ENCODE measurements at places on chromosomes 11 and 22.

- no peak for DNase-seq
These were observed 29.9 kb upstream of the GRAMD4 start for GRCh38 chr22:46590334-46590733.

- DNase-seq: no peak
These were observed 30.9 kb downstream of the OR4D9 start for GRCh38 chr11:59542142-59542810.

DNA sequence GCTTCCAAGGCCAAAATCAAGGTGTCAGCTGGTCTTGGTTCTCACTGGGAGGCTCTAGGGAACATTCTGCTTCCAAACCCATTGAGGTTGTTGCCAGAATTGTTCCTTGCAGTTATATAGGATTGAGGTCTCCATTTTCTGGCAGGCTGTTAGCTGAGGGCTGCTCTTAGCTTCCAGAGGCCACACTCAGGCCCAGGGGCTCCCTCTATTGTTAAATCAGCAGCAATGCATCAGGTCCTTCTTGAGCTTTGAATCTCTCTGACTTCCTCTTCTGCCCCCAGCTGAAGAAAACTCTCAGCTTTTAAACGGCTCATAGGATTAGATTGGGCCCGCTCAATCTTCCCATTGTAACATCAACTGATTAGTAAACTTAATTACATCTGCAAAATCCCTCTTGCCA is 39.3 kb upstream of the BSX start:
- DNase-seq: no peak

GRCh38 chr11:6260207-6260726 is 629 bp downstream of the CCKBR start:
- DNase-seq: no peak

DNA sequence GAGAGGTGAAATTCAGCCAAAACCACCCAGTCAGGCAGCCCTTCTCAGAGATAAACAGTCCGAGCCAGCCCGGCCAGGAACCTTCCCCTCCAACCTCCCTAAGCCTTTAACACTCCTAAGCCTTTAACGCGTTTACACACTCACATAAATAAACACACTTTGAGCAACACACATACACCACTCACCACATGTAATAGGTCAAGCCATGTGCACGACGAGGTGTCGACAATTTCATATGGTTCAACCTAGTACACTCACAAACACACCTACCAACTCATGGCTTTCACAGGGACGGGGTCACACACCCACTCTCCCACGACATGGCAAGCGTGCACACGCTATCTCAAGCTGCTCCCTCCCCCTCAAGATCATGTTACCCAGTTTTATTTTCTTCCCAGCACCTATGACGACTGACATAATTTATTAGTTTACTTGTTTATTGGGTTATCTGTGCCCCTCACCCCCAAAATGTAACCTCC is 15.5 kb downstream of the SLC43A1 start:
- no peak for DNase-seq

GRCh38 chr22:29587938-29588699 is 7.2 kb upstream of the NIPSNAP1 start:
- no peak for DNase-seq

- DNase-seq: no peak
These were observed 141.0 kb downstream of the SOX6 start for GRCh38 chr11:16215352-16215751.

DNA sequence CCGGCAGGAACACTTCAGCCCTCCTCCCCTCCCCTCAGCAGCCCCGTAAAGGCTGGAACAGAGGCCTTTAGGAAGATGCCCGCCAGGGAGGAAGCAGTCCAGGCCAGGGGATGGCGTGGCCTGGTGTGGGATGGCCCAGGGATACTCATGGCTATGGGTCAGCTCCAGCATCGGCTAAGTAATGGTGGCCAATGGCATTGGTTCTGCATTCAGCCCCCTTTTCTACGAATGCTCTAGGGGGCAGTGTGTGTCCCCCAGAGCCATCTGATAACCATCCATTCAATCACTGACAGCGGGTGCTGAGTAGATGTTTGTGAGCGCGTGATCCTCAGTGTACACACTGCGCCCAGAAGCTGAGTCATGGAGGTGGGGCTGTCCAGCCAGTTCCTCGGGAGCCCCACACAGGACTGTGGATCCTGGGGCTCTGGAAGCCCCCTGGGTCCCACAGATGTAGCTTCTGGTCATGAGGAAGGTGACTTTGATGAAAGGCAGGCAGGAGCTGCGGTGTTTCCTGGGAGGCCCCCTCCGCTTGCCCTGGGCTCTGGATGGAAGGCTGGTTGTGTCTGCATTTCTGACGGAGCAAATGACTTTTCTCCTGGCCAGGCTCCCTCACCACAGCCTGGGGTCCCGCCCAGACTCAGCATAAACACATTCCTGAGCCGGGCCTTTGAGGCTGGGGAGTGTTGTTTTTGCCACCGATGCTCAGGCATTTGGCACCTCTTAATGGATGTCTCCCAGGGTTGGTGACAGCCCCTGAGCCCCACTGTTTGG is 46.5 kb downstream of the FBLN1 start:
- DNase-seq: no peak

GRCh38 chr22:43567691-43568324 is 156.0 kb downstream of the MPPED1 start:
- no peak for DNase-seq

DNA sequence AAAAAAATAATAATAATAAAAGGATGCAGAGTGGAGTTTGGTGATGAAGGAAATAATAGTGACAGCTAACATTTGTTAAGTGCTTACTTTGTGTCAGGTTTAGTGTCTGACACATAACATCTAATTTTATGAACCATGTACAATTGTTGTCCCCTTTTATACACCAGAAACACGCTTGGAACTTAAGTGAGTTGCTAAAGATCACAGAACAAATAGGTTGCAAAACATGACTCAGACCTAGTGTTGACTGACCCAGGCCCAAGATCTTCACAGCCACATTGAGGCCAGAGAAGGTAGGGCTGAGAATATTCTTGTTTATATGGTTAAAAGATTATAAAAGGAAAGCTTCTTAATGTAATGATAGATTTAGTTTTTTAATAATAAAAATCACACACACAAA is 25.6 kb upstream of the TMEM135 start:
- DNase-seq: no peak

DNA sequence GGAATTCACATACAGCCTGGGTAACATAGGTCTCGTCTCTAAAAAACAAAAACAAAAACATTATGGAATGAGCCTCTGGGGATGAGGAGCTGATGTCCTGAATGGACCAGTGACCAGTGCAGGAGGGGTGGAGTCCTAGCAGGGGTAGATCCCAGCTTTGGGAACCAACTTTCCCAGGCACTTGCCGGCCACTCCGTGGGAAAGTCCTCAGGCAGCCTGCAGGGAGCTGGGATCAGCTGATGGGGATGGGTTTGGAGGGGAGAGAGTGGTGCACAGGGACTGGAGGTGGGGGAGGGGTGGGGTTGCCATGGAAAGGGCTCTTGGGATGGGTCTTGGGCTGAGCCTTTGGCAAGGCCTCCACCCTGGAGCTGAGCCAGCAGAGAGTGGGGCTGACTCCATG is 19.1 kb downstream of the MGAT3 start:
- DNase-seq: no peak

- DNase-seq: no peak
These were observed 348.6 kb upstream of the ANO3 start for GRCh38 chr11:25983280-25983679.

GRCh38 chr11:111417766-111418435 is 38.8 kb upstream of the POU2AF1 start:
- DNase-seq: no peak

DNA sequence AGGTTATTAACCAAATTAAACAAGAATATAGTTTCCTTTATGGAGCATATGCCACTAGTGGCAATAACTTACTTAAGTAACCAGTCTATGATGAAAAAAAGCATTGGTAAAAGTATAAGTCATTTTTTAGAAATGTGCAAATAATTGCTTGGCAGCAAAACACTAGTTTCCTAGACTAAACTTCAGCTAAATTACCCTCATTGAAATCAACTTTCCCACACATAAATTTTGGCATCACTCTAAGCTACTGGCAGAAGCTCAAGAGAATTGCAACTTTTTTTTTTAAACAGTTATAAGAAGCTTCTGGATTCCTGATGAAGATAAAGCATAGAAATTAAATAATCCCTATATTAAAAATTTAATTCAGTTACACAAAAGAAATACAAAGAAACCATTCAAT is 12.5 kb downstream of the CCDC34 start:
- no peak for DNase-seq

DNA sequence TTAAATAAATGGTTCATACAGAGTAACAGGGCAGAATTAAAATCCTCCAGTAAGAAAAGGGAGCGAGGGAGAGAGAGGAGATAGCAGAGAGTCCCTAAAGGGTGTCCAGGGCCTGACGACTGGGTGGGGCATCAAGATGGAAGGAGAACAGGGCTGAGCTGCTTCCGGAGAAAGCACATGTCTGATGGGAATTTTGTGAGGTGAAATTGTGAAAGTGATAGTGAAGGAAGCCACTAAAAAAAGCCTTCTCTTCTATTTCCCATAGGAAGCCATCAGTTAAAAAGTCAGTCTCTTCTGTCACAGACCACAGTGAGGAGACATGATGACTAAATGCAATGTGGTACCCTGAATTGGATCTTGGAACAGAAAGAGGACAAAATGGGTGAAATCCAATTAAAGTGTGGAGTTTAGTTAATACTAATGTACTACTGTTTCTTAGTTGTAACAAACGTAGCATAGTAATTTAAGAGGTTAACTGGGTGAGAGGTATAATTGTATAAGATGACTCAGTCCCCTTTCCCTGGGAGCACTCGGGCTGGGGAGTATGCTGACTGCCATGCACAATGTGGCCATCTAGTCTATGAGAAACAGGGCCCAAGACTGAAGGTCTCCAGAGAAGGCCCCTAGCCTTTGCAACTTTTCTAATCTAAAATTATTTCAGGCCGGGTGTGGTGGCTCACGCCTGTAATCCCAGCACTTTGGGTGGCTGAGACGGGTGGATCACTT is 29.5 kb upstream of the FCHSD2 start:
- no peak for DNase-seq

DNA sequence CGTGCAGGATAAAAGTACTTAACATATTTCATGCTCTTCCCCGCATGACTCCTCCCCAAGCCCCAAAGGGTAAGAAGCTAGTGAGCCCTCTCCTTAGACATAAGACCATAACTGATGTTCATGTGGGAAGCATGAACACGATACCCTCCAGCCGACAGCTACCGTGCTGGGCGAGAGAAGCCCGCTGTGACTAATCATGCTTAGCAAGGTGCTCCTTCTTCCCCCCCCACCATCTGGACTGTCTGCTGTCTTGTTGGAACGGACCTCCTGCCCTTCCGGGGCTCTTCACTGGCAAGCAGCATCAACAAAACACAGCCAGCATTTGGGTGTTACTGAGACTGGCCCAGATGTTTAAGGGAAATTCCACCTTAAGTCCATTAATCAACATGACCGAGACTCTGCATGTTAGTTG is 200.6 kb downstream of the DBX1 start:
- DNase-seq: no peak

- no peak for DNase-seq
These were observed 2.4 kb downstream of the FADS1 start for GRCh38 chr11:61814247-61814957.

- peak; percentile 27 for DNase-seq
These were observed 59.2 kb downstream of the MED15 start for GRCh38 chr22:20566420-20567260.

- DNase-seq: no peak
These were observed 1310.3 kb downstream of the BRD1 start for GRCh38 chr22:48517039-48518030.

GRCh38 chr11:129141748-129142523 is 50.2 kb downstream of the ARHGAP32 start:
- DNase-seq: no peak

- no peak for DNase-seq
These were observed 8.0 kb downstream of the TMEM86A start for GRCh38 chr11:18706330-18707243.

DNA sequence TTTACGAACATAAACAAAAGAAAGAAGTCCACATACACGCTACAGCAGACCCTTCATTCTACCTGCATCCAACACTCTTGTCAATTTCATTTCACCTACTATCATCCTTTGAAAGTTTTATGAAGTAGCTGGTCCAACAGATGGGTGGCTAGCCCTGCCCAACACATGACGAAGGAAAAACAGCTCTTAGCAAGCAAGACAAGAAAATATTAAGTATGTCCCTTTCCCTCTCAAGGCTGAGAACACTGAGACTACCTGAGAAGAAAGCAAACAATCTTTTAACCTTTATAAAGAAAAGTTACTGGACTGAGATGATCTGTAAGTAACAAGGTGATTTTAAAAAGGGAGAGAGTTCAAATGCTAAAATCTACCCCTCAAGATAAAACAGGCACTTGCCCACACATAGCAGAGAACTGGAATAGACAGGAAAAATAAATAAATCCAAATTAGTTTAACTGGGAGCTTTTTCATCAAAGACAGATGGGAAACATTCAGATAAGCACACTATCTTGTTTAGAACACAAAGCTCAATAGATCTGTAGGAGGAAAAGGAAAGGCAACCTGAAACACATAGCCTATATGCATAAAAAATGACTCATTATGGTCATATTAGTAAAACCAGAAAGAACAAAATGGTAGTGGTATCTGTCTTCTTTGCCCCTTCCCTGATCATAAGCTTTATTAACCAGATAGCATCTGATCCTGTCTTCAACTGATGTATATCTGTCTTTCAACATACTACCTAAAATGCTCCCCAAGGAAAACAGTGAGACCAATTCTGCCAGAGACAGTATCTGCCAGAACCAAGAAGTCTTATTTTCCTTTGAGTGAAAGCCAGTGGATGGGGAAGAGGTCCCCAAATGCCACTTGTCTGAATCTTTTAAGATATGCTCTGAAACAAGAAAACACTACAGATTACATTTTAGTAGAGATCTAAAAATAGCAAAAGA is 104.3 kb downstream of the MRTFA start:
- DNase-seq: no peak

DNA sequence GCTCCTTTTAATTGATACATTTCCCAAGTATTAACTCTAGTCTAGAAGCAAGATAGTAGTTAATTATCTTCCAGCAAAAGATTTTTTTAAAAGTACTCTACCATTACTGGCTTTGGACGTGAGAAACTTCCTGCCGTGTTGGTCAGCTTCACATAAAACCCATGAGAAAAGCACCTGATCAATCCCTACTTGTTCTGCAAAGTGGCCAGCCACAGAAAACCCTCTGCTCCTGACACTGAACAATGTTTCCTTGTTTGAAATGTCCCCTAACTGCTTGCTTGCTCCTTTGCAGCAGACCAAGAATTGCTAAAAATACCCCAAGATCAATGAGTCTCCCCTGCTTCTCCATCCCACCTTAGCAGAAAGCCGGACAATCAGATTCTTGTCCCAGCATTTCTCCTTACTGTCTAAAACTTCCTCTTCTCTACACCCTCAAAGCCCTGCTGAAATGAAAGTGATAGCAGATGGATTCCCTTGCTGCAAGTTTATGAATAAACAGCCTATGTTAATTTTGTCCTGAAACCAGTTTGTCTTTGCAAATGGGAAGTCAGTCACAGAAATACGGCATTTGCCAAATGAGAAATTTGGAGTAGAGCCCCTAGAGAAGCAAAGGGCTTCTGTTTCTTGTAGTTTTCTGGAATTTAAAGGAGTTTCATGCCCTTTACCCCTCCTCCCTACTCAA is 207.1 kb upstream of the ARHGAP20 start:
- no peak for DNase-seq

DNA sequence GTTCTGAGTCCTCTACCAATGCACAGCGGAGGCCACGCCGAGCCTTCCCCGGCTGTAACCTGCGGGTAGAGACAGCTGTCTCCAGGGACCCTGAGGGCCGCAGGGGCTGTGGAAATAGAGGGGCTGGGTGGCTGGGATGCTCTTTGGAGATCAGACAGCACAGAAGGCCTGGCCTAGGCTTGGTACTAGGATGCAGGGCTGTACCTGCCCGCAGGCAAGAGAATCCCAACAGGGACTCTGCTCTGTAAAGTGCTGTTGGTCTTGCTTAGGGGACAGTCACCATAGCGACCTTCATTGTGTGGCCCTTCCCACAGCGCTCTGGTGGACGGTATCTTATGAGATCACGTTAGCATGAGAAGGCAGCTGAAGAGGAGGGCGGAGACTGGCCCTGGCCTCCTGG is 11.3 kb upstream of the KCNJ5 start:
- DNase-seq: no peak
